RPMI7951 (cell line): ENCODE measurements at places on chromosomes 4 and X. TPM values are rescaled to one million over a fixed set of nuclear protein-coding genes. Genes with fewer than 3 reads are reported as not detected.

GRCh38 chr4:185018834-185019455, 655 bp downstream of the HELT start:
- DNase-seq = no peak

- DNase-seq = no peak
Measured at GRCh38 chrX:56107320-56107719, 124.8 kb upstream of the KLF8 start.

- peak; percentile 20 for DNase-seq
Measured at GRCh38 chr4:92387459-92388069, 83.8 kb downstream of the GRID2 start.

DNA sequence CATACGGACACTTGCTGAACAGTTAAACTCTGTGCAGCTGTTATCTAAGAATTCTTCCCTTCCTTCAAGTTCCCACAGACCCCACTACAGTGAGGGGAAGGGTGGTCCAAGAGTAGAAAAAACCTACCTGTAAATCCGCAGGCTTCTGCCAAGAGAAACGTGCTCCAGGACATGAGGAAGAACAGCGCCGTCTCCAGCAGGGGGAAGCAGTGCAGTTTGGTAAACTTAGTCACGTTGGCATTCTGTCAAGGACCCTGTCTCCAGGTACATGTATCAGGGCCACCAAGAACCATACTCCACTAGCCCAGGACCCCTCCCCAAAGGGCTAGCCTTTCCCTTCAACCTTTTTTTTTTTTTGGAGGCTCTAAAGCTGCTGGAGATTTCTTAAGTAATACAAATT, 79.9 kb downstream of the CHST7 start:
- DNase-seq = no peak

GRCh38 chrX:18537068-18537467, 111.7 kb downstream of the CDKL5 start:
- DNase-seq = no peak

DNA sequence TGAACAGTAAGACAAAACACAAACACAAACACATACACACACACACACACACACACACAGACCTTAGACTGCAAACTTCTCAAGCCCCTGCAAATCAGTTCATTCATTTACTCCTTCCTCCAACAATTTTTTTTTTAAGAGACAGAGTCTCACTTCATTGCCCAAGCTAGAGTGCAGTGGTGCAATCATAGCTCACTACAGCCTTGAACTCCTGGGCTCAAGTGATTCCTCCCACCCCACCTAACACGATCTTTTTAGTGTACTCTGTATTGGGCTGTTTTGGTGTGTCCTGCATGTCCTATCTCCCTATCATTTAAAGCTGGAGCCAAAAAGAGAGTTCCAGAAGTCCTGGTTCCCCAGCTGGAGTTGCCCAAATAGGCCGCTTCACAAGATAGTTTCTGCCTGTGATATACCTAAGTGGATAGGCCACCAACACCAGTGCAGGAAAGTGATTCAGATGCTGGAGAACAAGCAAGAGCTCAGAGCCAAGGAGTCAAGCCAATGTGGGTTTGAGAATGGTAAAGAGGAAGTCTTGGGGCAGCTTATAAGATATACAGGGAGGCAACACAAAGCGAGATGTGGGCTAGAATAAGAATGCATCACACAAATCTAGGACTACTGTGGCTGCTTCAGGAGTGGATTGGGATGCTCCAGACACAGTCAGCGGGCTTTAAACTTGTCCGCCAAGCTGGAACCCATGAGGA, 85.4 kb upstream of the RAPGEF2 start:
- DNase-seq = no peak

- DNase-seq = no peak
Measured at GRCh38 chr4:129364747-129365452, 268.9 kb downstream of the C4orf33 start.

DNA sequence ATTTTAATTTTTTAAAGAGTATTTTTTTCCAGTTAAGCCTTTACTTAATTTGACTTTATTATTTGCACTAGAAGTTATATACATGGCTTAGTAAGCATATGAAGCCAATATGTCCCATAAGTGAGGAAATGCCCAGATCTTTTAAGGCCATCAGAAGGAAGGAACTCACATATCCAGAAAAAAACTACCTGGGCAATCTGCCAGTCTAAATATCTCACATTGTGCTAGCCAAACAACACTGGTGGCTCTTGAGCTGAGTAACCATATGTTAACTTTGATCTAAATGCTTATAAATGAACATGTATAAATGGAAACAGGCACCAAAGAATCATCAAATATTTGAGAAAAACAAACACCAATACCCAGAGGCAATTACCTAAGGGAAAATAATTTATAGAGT, 138.6 kb upstream of the APOOL start:
- DNase-seq = no peak

DNA sequence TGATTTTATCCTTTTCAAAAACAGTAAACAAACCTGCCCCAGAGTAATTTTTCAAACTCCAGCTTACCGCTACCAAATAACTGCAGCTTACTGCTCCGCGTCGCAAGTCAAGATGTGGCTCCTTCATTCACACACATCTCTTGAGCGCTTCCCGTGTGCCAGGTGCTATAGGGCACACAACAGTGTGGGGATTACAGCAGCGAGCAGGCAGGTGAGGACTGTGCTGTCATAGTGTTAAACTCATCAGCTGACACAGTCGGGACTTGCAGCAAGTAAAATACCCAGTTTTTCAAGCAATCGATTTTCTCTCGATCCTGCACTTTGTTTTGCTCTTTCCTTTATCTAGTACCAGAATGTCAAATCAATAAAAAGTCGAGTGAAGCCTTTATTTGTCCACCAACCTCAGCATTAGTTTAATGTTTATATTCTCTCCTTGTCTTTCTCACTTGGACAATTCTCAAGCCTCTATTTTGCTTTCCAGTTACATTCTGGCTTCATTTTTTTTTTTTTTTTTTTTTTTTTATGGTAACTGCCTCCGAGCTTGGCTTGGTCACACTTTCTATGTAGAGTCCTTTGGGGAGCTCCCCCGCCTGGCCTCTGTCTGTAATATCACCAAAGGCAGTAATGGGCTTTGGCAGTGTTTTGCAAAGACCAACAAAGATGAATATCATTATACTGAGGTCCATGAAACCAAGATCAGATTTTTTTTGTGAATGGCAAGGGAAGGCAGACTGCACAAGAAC, 8.3 kb upstream of the ASB5 start:
- peak; percentile 65 for DNase-seq

GRCh38 chrX:131675596-131676194, 131.8 kb downstream of the OR13H1 start:
- peak; percentile 17 for DNase-seq

- DNase-seq = no peak
Measured at GRCh38 chr4:120703908-120704307, 218.6 kb downstream of the PRDM5 start.

GRCh38 chr4:55475394-55476243, 71.1 kb downstream of the CLOCK start:
- peak; percentile 68 for DNase-seq

DNA sequence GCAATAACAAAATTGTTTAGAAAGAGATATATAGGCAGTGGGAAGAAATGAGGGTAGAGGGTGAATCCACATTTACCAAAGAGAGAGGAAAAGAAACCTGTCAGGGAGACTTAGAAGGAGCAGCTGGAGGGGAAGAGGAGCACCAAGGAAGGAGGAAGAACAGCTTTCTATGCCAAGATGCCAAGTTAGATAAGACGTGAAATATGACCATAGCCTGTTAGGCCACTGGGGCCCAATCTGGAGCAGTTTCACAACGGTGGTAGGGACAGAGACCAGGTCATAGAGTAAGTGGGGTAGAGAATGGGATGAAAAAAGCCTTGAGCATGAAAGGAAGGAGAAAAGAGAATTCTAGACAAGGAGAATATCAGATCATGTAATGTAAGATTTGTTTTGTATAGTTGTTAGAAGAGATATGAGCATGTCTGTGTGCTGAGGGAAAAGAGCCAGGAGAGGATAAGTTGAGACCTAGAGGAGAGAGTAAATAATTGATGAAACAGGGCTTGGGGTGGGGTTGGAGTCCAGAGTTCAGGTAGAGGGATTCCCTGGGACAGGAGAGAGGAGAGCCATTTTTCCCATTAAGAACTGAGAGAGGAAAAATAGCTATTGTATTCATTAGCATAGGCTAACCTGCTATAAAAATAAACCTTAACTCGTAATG, 4.4 kb upstream of the SOWAHB start:
- no peak for DNase-seq

DNA sequence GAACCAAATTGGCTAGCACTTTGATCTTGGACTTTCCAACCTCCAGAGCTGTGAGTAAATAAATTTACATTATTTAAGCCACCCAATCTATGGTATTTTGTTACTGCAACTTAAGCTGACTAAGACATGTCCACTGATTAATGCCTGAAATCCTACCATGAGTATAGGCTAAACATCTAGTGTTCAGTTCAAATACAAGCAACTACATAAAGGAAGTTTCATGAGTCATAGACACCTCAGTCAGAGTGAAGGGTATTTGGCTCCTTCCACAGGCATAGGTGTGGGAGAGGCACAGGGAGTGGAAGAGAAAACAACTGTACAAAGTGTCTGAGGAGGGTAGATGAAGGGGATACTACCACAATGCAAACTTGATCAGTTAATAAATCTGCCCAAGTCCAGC, 35.5 kb upstream of the PCDH19 start:
- DNase-seq = no peak

DNA sequence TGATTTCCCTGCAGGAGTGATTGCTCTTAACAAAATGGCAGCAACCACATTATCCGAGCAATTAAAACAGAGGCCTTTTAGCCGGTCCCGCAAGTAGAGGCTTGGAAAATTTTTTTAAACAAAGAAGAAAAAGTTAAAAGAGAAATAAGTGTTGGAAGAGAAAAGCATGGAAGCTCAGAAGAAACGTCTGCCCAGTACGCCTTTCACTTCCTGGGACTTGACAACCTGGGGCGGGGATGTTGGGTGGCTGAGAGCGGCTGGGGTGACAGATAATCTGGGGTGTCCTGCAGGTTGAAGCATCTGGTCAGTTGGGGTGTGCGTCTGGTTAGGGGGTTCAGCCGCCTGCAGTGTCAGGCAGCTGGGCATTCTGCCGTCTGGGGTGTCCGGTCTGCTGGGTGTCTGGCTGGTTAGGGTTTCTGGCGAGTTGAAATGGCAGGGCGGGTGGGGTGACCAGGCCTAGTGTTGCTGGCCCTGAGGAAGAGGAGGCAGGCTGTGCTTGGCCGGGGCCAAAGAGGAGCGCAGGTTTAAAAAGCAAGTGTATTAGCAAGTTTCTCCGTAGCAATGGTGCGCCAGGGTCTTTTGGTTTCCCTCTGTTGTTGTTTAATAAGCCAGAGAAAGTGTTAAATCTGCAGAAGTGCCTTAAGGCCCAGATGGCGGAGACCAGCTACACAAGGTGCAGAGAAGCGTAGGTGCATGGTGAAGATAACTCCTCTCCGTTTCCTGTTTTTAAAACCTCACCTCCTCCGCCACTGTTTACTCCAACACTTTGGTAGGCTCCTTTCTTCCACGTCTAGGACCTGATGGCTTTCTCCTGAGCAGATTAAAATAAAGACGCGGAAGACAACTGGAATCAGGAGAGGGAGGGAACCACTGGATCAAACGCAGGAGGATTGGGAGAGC, 5.6 kb downstream of the HAND2 start:
- DNase-seq = no peak

GRCh38 chr4:110073053-110073845, 125.2 kb downstream of the ELOVL6 start:
- DNase-seq = no peak

PPEF2 gene
- total RNA-seq = not detected in 2 replicates

PWWP3B gene
- total RNA-seq = not detected in 2 replicates

OR13H1 gene
- not detected in 2 replicates for total RNA-seq

DCHS2 gene
- not detected in 2 replicates for total RNA-seq

MAGED4B gene
- total RNA-seq = 2.2 and 3.2 TPM in 2 replicates

CT55 gene
- total RNA-seq = 0.39 TPM in 1 of 2 replicates, not detected in the other

F8 gene
- total RNA-seq = 0.98 and 1.9 TPM in 2 replicates

RNF150 gene
- total RNA-seq = 0.68 and 0.96 TPM in 2 replicates
